ENCODE measurements at places on chromosomes 6 and 20. TPM values are rescaled to one million over a fixed set of nuclear protein-coding genes. Genes with fewer than 3 reads are reported as not detected.

Gene EFCAB8
- 0.30 TPM for total RNA-seq

GRCh38 chr6:33894438-33894837 is 90.6 kb upstream of the MLN start:
- H3K27me3 ChIP-seq: peaks cover 24% of the 10 kb centered on the region
- no peak overlapping the region for H3K27ac ChIP-seq
- H3K4me3 ChIP-seq: no peak overlapping the region
- no peaks in the 10 kb centered on the region for H3K36me3 ChIP-seq
- peaks cover 48% of the 10 kb centered on the region for H3K4me1 ChIP-seq
- no peak for DNase-seq

GRCh38 chr6:53464927-53465460 is 79.9 kb downstream of the GCLC start:
- no peak overlapping the region for H3K27ac ChIP-seq
- no peak for DNase-seq

Gene BPIFA1
- not detected for total RNA-seq

DNA sequence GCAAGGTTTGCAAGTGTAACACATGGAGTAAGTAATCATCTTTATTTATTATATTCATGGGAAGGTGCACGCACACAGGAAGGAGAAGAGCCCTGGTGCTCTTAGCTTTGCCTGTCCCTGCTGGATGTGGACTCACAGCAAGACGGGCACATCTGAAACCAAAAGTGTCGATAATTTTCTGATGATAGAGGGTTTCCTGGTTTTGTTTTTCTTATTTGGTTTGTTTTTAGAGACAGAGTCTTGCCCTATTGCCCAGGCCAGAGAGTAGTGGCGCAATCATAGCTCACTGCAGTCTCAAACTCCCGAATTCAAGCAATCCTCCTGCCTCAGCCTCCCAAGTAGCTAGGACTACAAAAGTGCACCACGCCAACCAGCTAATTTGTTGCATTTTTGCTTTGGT is 7.8 kb upstream of the KHDC1L start:
- H3K4me1 ChIP-seq: no peaks in the 10 kb centered on the region
- no peak for DNase-seq
- H3K4me3 ChIP-seq: no peak overlapping the region

GRCh38 chr6:18154507-18155149 is at the start of gene TPMT:
Gene TPMT, minus strand, starts transcription at chr6:18155077. Its CDS starts 5,950 bp downstream, at chr6:18149127.
- peak; percentile 42 for DNase-seq
- H3K36me3 ChIP-seq: peaks cover 6% of the 10 kb centered on the region
- H3K27ac ChIP-seq: peak within 1 kb of the TSS; percentile 93
- H3K27me3 ChIP-seq: no peaks in the 10 kb centered on the region
- peaks cover 29% of the 10 kb centered on the region for H3K4me1 ChIP-seq
- H3K4me3 ChIP-seq: peak within 1 kb of the TSS; percentile 93

Gene BPI
- total RNA-seq: not detected

Gene CST5
- not detected for total RNA-seq

- H3K27ac ChIP-seq: no peak overlapping the region
- peaks cover 12% of the 10 kb centered on the region for H3K4me1 ChIP-seq
- no peak for DNase-seq
- no peaks in the 10 kb centered on the region for H3K36me3 ChIP-seq
- H3K4me3 ChIP-seq: no peak overlapping the region
Measured at GRCh38 chr6:39263303-39264037, 34.2 kb upstream of the KCNK5 start.

Gene PDE7B
- 3.5 TPM for total RNA-seq

DNA sequence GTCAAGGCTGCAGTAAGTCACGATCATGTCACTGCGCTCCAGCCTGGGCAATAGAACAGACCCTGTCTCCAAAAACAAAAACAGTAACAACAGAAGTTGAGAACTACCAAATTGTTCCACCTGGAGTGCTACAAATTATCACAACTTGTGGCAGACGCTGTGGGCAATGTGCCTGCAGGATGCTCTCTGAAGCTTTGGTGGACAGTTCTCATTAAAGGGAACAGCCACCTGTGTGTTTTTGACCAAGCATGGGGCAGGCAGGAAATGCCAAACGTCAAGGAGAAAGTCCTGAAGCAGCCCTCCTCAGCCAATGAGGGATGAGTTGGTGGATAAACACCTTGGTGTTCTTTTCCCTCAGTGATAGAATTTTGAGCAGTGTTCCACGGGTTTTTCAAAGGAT is 15.8 kb downstream of the COX4I2 start:
- no peak overlapping the region for H3K4me3 ChIP-seq
- H3K4me1 ChIP-seq: no peaks in the 10 kb centered on the region
- no peaks in the 10 kb centered on the region for H3K36me3 ChIP-seq

Gene CALHM6
- 3.8 TPM for total RNA-seq

- DNase-seq: peak; percentile 81
- H3K36me3 ChIP-seq: peaks cover 51% of the 10 kb centered on the region
- H3K27me3 ChIP-seq: no peaks in the 10 kb centered on the region
- H3K27ac ChIP-seq: peak overlapping the region; percentile 99
- H3K4me1 ChIP-seq: peaks cover 64% of the 10 kb centered on the region
- peak overlapping the region; percentile 98 for H3K4me3 ChIP-seq
Measured at GRCh38 chr20:38032585-38033329, 499 bp downstream of the TTI1 start.

DNA sequence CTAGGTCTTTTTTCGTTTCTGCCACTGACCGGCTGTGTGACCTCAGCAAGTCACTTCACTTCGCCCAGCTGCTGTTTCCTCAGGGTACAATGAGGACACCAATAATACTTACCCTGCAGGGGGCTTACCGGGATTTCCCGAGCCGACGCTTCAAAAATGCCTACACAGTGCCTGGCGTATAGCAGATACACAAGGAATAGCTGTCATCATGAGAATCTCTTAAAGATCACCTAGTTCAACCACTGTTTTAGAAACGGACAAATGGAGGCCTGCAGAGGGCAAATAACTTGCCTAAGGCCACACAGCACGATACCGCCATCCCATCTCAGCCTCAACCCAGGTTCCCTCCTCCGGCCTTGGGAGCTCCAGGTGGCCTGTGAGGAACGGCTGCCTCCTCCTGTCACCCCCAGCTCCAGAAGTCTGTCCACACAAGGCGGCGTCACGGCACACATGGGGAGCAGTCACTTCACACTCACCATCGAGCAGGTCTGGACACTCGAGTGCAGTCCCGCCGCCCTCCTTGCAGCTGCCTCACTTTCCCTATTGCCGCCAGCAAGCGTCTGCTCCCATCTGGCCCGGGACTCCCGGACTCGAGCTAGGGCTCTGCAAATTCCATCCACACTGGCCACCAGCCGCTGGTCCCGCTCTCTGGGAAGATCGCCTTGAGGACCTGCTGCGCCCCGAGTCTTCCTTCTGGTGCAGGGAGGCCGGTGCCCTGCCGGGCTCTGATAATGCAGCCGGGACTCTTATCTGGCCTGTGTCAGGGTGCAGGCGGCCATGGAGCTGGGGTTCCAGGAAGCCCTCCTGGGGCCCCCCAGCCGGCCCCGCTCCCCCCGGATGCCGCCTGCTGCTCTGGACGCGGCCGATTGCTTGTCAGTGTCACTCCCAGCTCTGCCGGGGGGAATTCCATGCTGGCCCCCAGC is at the start of gene RIPOR3:
Gene RIPOR3 (minus strand): TSS at position 893 of the 923 bp plus-strand sequence. CDS start 414 bp downstream, at position 479.
- H3K4me1 ChIP-seq: peaks cover 4% of the 10 kb centered on the region
- no peaks in the 10 kb centered on the region for H3K36me3 ChIP-seq
- no peak within 1 kb of the TSS for H3K4me3 ChIP-seq
- no peak within 1 kb of the TSS for H3K27ac ChIP-seq
- no peak for DNase-seq
- H3K27me3 ChIP-seq: peaks cover 56% of the 10 kb centered on the region

Gene CFAP206
- total RNA-seq: not detected

GRCh38 chr6:125816828-125817280 is 26.1 kb downstream of the NCOA7 start:
- H3K36me3 ChIP-seq: peaks cover 51% of the 10 kb centered on the region
- H3K27me3 ChIP-seq: no peaks in the 10 kb centered on the region
- peaks cover 31% of the 10 kb centered on the region for H3K4me1 ChIP-seq
- DNase-seq: no peak

DNA sequence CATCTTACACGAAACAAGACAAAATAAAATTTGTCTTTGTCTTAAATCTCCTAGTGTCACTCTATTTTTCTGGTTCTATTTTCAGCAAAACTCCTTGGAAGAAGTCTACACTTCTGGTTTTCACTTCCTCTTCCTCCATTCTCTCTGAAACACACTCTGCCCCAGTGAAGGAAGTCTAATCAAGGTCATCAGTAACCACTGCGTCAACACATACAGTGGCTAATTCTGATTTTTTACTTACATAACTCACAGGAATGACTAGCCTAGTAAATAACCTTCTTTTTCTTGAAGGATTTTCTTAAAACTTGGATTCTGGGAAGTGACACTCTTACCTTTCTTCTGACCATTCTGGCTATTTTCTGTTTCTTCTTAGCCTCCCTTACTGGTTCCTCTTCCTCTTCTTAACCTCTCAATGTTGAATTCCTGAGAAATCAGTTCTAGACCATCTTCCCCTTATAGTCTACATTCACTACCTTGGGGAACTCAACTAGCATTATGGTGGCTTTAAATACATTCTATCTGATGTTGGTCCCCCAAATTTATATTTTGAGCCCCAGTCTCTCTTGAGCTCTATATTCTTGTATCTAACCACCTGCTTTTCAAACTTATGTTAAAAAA is 37.5 kb downstream of the AIG1 start:
- H3K4me3 ChIP-seq: no peak overlapping the region
- H3K27me3 ChIP-seq: no peaks in the 10 kb centered on the region
- peaks cover 1% of the 10 kb centered on the region for H3K36me3 ChIP-seq
- no peak for DNase-seq

DNA sequence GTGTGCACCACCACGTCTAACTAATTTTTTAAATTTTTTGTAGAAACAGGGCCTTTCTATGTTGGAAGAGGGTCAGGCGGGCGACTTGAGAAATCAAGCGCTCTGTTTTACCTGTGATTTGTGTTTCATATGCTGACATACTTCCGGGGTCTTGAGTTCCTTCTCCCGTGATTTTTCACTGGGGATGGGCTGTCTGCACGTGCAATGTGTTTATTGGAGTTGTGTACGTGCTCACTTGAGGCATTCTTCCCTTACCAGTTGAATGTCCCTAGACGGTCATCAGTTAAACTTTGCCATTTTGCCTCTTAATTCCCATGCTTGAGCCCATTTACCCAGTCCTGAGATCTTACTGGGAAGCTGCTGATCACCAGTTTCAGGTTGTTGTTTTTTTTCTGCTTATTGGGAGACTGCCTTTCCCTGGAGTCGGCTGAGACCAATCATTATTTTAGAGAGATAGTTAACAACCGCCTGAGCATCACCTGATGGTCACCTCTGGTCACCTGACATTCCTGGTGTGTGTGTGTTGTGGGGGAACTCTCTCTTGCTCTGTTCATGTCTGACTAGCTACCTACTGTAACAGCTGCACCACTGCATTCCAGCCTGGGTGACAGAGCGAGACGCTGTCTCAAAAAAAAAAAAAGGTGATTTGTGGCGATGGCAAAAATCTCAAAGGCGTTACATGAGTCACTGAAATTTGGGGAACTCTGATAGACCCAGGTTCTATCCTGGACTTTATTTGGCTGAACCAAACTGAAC is 34.8 kb upstream of the NCOA3 start:
- H3K36me3 ChIP-seq: no peaks in the 10 kb centered on the region
- peaks cover 3% of the 10 kb centered on the region for H3K4me1 ChIP-seq
- H3K4me3 ChIP-seq: no peak overlapping the region

- H3K4me1 ChIP-seq: peaks cover 58% of the 10 kb centered on the region
- H3K4me3 ChIP-seq: peak overlapping the region; percentile 89
- peaks cover 5% of the 10 kb centered on the region for H3K36me3 ChIP-seq
- H3K27ac ChIP-seq: peak overlapping the region; percentile 94
- no peaks in the 10 kb centered on the region for H3K27me3 ChIP-seq
- no peak for DNase-seq
Measured at GRCh38 chr6:30570740-30571074, 535 bp upstream of the ABCF1 start.

DNA sequence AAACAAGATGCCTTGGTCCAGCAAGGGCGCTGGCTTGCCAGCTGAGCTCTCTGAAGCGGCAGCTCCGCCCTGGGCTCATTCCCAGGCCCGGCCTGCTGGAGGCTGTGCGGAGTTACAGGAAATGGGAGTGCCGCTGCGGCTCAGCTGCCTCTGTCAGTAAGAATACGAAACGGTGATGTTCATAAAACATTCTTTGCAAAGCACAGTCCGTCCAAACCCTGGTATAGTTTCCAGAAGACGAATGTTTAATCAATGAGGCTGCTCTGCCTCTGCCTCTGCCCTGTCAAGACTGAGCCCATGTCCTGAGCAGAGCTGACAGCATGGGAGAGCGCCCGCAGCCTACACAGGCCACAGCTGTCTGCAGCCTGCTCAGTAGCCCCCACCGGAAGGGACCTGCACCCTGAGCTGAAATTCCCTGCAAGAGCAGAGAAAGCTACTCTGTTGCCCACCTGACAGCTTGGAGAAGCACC is 153.3 kb upstream of the SNX9 start:
- H3K4me1 ChIP-seq: peaks cover 17% of the 10 kb centered on the region
- no peak for DNase-seq
- no peak overlapping the region for H3K4me3 ChIP-seq
- H3K36me3 ChIP-seq: no peaks in the 10 kb centered on the region
- H3K27me3 ChIP-seq: peaks cover 5% of the 10 kb centered on the region

- H3K27ac ChIP-seq: no peak overlapping the region
- H3K36me3 ChIP-seq: no peaks in the 10 kb centered on the region
- no peak for DNase-seq
- no peaks in the 10 kb centered on the region for H3K4me1 ChIP-seq
Measured at GRCh38 chr20:50670126-50670862, 21.0 kb downstream of the RIPOR3 start.

Gene EDN1
- total RNA-seq: not detected

DNA sequence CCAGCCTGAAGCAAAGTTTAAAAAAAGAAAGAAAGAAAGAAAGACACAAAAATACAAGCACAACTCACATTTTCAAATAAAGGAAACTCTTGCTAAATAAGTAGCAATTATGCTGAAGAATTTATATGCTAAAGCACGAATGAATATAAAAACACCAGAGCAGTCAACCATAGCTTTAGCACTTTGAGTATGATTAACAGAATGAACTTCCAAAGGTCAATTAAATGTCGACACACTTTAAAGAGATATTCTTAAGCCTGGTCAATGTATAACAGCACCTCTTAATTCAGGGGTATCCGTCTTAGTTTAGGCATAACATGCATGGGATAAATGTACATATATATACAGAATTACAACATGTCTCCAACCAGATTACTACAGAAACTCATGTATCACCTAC is 125.9 kb downstream of the OGFRL1 start:
- H3K4me1 ChIP-seq: peaks cover 5% of the 10 kb centered on the region
- no peak for DNase-seq
- peaks cover 1% of the 10 kb centered on the region for H3K36me3 ChIP-seq
